Inflammatory macrophage (primary cell): ENCODE measurements at places on chromosomes 3 and 15.

- DNase-seq = no peak
These were observed 90.9 kb upstream of the ZNF280D start for GRCh38 chr15:56824175-56824574.

GRCh38 chr3:100184948-100185570 is 70.8 kb upstream of the FILIP1L start:
- DNase-seq = no peak

DNA sequence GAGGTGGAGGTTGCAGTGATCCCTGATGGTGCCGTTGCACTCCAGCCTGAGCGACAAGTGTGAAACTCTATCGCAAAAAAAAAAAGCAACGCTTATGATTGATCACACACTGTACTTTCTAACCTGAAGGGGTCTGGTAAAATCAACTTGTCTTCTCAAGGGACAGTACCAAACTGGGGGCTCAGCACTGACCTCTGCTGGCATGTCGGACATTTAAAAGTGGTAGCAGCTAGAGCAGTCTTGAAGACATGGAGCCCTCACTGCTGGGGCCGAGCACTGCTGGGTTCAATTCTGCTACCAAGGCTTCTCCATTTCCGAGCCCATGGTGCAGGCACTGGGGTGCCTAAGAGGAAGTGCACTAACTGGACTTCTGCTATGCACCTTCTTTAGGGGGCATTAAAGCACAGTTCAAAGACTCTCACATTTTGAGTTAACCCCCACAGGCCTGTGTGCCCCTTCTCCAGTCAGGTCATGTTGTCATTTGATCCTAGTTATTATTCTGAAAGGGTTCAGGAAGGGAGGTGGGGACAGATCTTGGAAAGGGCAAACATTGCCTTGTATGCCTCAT is 26.4 kb upstream of the LAMP3 start:
- peak; percentile 49 for DNase-seq

- no peak for DNase-seq
These were observed 194.1 kb downstream of the MEX3B start for GRCh38 chr15:81851757-81852156.

GRCh38 chr3:40099871-40100270 is 209.6 kb upstream of the EIF1B start:
- DNase-seq = no peak

- no peak for DNase-seq
These were observed 401.9 kb upstream of the ROBO2 start for GRCh38 chr3:76638006-76638405.

- DNase-seq = no peak
These were observed 24.1 kb downstream of the CRABP1 start for GRCh38 chr15:78364233-78364632.

DNA sequence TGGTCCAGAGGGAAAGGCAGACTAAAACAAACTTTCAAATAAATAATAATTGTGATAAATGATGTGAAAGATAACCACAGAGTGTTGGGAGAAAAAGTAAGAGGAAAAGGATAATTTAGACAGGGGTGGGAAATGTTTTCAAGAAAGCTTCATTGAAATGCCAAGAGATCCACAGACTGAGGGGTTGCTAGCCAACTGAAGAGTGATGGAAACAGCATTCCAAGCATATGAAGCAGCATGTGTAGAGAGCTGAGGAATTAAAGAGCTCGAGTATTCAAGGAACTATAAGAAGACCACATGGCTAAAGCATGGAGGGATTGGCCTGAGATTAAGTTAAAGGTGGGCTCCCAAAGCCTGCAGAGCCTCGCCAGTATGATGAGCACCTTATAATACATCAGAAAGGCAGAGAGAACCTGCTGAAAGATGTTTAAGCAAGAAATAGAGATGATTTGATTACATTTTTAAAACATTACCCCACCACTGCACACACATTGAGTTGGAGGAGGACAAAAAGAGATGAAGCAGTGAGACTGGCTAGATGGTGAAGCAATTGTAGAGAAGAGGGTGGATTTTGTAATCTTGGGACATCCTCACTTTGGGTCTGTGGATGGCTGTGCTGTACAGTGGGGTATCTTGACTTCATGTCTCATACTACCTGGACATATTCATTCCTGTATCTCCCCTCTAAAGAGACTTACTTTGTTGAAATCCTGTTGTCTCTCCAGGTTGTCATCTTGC is 100.8 kb downstream of the STAC start:
- peak; percentile 35 for DNase-seq

DNA sequence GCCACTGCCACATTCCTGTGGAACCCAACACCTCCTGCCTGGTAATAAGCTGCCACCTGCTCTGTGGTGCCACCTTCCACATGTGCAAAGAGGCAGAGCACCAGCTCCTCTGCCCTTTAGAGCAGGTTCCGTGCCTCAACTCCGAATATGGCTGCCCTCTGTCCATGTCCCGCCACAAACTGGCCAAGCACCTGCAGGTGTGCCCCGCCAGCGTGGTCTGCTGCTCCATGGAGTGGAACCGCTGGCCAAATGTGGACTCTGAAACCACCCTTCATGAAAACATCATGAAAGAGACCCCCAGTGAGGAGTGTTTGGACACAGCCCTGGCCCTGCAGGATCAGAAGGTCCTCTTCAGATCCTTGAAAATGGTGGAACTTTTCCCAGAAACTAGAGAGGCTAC is 28.3 kb downstream of the FBXO40 start:
- DNase-seq = no peak

DNA sequence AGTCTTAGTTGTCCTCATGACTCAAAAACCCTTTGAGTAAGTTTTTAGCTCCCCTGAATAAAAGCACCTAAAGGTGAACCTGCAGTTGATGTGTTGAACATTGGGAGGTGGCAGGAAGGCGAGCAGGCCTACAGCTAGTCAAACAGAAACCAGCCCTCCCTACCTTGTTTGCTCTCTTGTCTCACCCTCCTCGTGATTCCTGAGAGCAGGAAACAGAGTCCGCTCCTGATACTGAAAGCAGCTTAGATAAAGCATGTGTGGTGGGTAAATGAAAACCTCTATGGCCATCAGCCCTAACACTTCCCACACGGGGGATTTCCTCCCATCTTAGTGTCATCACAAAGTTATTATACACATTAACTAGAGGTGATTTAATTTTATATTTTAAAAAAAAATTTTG is 21.8 kb upstream of the CLDN18 start:
- DNase-seq = no peak

DNA sequence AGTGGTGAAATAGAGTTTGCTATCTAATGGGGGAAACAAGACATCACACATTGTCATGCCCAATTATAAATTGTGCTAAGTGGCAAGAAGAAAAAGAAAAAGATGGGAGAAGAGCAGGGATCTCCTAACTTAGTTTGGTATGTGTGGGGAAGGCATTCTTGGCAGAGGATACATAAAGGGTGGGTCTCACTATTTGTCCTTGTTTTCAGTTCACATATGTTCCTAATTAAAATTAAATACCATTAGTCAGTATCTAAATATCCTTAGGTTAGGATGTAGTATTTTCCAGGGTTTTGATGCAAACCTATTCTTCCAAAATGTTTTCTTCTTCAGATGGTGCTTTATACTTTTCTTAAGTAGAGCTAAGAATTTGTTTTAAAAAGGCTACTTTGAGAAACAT is 173.7 kb downstream of the B3GALNT1 start:
- no peak for DNase-seq

- no peak for DNase-seq
These were observed 20.9 kb upstream of the CEMIP start for GRCh38 chr15:80758130-80758745.

GRCh38 chr15:65309882-65310418 is 5.5 kb downstream of the RNU5B-1 start:
- DNase-seq = no peak

GRCh38 chr3:80533553-80533952 is 765.8 kb upstream of the ROBO1 start:
- no peak for DNase-seq

GRCh38 chr3:151443583-151443982 is 17.3 kb downstream of the IGSF10 start:
- no peak for DNase-seq
